Fibroblast of the conjunctiva (primary cell): ENCODE measurements at places on chromosomes 1 and 21.

DNA sequence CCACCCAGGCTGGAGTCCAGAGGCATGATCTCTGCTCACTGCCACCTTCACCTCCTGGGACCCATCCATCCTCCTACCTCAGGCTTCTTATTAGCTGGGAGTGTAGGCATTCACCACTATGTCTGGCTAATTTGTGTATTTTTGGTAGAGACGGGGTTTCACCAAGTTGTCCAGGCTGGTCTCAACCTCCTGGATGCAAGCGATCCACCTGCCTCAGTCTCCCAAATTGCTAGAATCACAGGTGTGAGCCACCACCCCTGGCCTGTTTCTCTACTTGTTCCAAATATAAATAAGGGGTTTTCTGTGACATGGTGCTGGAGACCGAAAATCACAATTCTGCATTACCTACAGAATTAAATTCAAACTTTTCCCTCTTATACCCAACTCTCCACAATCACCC, 36.6 kb upstream of the HSD3B1 start:
- no peak for DNase-seq

DNA sequence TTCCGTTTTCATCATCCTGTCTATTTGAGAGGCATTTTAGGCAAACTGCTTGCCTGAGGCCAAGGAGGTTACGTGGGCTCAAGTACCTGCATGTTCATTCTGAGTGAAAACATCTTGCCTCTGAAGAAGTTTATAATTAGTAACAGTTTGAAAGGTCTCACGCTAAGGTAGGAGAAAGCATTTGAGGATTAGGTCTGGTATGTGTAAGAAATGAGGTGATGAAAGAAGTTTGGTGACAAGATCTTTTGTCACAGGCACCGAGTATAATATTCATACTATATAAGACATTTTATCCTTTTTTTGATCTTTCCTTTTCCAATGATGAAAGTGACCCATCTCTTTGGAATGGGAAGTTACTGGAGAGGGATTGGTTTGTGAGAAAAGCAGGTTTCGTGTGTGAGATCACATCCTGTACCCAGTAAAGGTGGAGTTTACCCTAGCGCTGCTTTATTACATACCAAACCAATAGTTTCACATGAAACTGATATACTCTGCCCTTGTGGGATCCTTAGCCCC, 98.7 kb upstream of the PDC start:
- DNase-seq, result no peak

GRCh38 chr1:162835157-162835899, 25.6 kb downstream of the CCDC190 start:
- no peak for DNase-seq

DNA sequence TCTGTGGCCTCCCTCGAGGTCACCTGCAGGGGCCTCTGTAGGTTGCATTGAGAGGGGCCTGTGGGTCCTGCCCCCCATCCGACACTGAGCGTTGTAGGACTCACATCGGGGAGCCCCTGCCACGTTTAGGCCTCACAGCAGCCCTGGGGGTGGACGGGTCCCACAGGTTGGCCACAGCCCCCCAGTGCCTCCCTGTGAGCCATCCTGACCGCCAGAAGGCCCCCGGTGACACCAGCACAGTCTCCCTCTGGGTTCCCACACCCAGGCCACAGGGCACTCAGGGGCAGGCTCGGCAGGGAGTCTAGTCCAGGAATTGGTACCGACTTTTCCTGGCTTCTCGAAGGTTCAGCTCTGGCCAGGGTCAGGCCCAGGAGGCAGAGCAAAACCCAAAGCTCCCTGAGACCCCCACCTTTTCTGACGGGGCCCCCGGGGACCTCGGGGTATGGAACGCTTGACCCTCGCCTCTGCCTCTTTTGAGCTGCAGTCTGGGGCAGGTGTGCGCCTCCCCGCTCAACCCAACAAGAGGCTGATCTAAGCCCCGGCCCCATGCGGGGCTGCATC, 13.9 kb upstream of the POFUT2 start:
- DNase-seq, result no peak

GRCh38 chr1:64163970-64164369, 39.5 kb upstream of the UBE2U start:
- no peak for DNase-seq

DNA sequence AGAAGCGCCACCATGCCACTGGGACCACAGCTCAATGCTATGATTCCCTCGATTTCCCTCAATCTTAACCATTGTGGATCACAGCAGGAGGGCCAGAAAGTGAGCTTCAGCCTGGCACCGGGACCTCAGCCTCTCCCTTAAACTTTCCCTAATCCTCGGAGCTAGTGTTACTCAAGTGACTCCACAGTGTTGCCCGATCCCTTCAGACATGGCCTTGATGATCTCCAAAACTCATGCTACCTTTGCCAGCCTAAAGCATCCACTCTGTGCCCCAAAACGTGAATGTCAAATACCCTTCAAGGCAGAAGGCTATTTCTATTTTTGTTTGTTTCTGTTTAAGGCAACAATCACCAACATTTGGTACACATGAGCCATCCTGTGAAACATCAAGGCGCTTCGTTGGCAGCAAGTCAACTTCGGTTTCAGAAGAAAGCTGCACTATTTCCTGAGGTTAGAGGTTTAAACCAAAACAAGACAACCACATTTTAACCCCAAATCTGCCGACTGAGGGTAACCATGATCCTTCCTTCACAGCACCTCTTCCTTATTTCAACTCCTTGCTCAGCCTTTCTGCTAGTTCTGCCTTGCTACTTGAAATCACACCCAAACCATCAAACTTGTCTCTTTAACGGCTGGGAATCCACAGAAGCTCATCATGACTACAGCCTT, 94.4 kb upstream of the KRTAP19-8 start:
- no peak for DNase-seq

DNA sequence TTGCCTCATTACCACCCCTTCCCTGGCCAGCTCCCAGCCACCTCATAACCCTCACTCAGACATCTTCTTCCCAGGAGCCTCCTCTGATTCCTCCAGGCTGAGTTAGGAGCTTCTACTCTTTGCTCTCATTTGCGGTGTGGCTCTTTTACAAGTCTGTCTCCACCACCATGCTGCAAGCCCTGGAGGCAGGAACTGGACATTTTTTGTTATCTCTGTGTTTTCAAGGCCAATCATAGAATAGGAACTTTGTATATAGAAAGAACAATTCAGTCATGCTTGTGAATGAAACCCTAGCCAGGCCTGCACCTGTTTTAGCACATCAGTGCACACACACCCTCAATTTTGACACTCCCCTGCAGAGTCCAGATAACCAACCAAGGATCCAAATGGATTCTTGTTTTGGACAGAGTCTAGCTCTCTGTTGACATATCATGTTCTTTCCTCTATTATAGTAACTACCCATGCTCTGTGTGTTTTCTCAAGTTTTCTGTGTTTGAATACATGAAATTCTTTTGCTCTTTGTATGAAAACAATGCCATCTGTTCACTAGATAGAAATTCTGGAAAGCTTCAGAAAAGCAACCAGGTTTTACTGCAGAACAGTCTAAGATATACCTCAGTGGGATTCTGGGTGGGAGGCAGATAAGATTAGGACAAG, 60.9 kb upstream of the ZNF648 start:
- no peak for DNase-seq

DNA sequence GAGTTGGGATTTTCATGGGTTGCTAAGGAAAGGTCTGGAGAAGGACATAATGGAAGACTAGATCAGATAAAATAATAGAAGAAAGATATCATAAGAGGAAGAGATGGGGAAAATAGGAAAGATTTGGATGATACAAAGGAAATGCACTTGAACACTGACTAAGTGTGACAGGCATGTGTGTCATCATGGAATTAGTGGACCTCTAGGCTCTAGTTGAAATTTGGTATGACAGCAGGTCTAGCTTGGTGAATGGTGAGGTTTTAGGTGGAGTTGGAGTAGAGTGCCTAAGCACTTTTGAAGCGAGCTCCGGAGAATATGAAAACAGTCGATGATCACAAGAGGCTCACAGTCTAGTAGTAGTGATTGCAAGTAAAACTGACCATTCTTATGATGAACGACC, 73.0 kb upstream of the PTGS2 start:
- DNase-seq, result no peak

- DNase-seq, result no peak
These were observed 107.3 kb downstream of the CLEC20A start for GRCh38 chr1:178389441-178389840.

- no peak for DNase-seq
These were observed 92.1 kb downstream of the MAB21L3 start for GRCh38 chr1:116203181-116203723.

DNA sequence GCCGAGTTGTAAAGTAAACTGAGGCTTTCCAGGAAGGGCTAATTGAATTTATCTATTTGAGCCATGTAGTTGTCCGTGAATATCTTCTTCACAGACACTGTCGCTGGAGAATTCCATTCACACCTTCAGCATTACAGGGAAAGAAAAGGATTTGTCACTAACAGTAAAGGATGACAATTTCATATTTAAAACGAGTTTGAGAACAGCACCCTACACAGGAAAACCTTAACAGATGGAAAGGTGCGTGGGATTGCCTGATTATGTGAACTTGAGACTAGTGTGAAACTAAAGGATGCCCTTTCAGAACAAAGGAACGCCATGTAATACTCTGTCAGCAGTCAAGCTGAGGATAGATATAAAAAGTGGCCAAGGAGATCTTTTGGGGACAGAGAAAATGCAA, 492.5 kb upstream of the ADGRL2 start:
- DNase-seq, result no peak

DNA sequence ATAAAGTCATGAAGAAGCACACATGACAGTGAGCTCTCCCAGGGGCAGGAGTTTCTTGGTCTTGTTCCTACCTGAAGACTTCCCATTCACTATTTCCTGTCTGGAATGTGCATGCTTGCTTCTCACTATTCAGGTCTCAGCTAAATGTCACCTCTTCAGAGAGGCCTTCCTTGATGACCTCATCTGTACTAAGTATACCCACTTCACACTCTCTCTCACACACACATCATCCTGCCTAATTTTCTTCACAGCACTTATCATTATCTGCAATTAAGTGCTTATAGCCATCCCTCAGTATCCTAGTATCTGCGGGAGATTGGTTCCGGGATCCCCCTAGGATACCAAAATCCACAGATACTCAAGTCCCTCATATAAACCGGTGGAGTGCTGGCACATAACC, 146.4 kb upstream of the IVNS1ABP start:
- DNase-seq, result no peak

DNA sequence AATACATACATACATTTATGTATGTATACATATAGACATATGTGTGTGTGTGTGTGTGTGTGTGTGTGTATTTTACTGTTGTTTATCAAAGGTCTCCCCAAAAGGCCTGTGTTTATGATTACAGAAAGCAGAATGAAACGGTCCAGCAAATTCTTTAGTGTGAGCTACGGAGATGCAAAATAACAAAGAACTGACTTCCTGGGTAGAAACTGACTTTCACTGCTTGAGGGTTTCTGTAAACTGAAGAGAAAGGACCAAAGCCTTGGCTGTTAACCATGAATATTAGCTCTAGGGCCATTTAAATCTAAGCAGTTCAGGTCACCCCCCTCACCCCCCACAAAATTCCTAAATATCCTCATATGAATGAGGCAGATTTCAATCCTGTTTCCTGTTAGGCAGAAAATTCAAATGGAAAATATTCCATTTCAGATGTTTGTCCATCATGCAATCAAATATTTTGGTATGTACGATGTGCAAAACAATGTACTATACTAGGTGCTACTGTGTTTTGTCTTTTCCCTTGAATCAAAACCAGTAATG, 213.2 kb downstream of the TGFB2 start:
- no peak for DNase-seq

DNA sequence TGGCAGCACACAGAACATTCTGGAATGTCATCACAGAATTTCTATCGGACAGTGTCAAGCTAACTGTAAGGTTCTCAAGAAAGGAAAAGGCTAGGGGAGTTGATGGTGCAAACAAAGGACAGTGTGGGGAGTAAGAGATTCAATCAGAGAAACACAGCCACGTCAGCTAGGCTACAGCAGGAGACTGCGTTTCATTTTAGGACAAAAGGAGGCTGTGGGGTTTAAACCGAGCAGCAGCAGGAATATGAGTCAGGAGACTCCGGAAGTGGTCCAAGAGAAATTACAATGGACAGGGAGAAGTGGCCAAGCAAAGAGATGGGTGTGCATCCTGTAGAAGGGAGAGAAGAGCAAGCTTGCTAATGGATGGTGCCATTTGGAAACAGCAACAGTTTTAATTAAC, 37.4 kb upstream of the C1orf198 start:
- DNase-seq, result no peak

DNA sequence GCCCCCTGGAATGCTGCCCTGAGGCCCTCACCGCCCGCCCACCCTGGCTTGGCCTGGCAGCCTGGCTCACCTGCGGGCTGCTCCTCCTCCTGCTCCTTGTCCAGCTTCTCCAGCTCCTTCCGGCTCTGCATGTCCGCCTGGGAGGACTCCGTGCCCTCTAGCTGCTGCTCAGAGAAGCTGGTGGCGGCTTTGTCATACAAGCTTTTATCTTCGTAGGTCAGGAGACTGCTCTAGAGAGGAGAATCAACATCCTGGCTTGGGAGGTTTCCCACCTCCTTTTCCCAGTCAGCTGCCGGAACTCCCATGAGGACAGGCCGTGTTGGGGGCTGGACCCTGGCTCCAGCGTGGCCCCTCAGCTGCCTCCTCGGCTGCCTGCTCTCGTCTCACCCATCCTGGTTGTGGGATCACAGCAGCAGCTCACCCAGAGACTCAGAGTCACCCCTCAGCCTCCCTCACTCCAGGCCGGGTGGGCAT, 36.6 kb upstream of the TMEM52 start:
- DNase-seq, result no peak

DNA sequence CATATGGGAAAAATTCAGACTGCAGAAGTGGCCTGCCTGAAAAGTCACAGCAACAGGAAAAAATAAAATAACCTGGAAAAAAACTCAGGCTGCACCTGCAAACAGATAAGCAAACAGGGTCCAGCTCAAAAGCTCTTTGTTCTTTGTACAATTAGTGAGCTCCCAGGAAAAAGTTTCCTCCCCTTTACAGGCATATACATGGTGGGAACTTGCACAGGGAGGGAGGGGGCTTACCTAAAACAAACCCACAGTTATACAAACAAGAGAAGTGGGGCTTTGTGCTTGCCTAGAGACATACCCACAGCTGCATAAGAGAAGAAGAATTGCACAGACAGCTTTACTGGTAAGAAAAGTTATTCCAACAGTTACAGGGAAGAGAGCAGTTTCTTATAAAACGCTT, 31.7 kb upstream of the COG2 start:
- no peak for DNase-seq

GRCh38 chr1:193827516-193827915, 641.1 kb upstream of the B3GALT2 start:
- DNase-seq, result no peak

DNA sequence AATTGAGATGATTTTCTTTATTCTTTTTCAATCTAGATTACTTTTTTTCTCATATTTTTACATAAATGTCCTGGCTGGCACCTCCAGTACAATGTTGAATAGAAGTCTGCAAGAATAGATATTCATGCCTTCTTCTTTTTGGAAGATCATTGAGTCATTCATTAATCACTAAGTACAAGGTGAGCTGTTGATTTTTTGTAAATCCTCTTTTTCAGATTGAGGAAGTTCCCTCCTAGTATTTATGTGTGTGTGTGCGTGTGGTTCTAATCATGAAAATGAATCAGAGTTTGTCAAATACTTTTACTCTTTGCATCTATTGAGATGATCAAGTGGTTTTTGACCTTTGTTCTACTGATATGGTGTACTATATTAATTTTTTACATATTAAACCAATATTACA, 859.3 kb downstream of the KCNT2 start:
- DNase-seq, result no peak
